ENCODE measurements at places on chromosomes 7 and 10. TPM values are rescaled to one million over a fixed set of nuclear protein-coding genes. Genes with fewer than 3 reads are reported as not detected.

GRCh38 chr7:93902777-93903423 lies 3.5 kb upstream of the GNGT1 start:
- peak; percentile 69 for DNase-seq

DNA sequence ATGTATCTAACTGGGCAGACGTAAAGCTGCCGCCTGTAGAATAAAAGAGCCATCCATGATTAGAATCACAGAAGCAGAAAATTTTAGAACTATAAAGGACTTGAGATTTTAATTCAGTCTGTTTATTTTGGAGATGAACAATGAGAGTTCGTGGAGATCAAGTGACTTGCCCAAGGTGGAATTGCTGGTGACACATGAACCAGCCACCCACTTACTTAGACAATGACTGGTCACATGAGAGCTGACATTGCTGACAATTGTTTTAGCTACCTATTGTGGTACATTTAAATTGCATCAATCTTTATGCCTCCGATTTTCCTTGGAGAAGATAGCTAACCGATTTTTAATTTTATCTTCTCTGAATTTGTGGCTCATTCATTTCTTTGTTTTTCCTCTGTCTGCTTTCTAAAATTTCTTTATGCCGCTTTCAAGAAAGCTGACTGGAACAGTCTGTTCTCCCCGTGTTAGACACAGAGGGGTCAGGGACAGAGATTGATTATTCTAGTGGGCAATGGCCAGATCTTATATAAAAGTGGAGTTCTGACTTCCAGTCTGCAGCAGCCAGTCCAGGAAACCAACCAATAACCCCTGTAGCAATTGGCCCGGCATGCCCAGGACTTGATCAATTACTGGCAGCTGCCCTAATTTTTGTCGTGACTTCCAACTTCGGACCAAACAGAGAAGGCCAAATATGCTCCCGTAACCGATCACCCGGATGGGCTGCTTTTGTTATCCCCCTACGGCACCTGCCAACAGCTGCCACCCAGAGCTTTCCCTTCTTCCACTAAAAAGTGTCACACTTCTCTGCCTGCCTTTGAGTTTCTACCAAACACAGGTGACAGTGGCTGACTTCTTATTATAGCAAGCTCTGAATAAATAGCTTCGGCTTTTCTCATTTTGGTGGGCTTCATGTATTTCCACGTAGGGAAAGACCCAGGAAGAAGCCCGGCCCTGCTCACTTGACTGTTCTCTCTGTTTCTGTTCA lies 241.6 kb downstream of the CAMK1D start:
- no peak for DNase-seq

DNA sequence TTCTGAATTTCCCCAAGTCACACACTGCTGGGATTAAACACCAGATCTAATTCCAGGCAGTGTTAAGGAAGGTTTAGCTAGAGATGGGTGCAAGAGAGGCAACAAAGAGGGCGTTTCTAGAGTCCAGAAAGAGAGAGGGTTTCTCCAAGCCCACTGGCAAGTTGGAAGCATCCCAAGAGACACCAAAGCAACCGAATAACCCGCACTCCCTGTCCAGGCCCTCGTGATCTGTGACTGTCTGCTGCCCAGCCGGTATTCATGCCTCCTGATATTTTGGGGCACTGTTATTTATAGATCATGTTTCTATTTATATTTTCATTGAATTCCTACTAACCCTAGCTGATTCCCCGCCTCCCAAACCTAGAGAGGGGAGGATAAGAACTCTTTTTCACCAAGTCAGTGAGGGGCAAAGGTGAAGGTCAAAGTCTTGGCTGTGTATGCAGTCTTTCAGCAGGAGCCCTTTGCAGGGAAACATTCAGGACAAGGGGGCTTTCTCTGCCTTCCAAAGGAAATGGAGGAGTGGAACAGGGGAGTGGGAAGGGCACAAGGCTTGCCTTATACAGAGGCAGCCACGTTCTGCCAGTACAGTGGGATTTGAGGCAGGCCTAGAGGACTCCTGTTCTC lies 103.6 kb downstream of the SH3PXD2A start:
- peak; percentile 53 for DNase-seq

GRCh38 chr10:36591436-36591835 lies 534.0 kb upstream of the ANKRD30A start:
- no peak for DNase-seq

- no peak for DNase-seq
Measured at GRCh38 chr10:33799281-33799943, 464.9 kb upstream of the NRP1 start.

DNA sequence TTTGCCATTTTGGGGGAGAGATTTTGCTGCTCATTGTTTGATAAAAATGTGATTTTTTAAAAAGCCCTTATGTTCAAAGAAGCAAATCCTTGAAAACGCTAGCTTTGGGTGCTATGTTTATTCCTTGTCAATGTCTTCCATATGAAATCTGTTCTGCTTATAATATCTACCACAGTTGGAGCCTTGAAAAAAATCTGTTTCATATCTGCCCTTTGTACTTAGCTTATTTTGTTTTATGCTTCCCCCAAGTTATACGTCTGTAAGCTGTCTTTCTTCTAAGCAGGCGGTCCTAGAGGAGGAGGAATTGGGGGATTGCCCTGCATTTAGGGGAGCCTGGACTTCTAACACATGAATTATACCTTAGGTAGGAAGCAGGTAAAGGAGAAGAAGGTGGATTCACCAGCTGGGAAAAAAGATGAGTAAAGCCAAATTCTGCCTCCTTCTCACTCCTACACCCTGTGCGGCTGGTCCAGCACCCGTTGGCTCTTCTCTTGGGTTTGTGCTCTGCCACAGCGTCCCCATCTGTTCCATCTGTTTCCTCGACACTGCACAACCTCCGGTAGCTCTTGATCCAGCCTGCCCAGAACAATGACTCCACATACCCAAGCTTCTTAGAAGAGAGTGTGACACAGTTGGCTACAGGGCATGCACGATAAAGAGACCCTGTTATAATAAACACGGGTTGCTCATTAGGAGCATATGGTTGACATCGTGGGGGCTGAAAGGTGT lies 31.9 kb upstream of the NEUROD6 start:
- DNase-seq = no peak

DNA sequence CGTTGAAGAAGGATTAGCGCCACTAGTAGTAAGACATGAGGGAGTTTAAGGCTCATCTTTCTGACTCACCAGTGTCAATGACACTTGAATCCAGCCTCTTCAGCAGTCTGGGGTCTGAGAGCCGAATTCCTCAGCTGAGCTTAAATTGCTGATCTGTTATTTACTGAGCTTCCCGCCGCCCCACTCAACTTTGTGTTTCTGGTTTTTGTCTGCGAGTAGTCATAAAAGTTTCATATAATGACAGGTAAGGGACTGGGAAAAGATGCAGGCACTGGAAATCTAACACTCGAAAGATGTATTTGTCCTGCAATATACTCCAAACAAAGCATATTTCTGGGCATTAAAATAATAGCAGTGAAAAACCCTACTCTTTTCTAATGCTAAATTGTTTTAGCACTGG lies 51.2 kb upstream of the RELN start:
- DNase-seq = peak; percentile 0

DNA sequence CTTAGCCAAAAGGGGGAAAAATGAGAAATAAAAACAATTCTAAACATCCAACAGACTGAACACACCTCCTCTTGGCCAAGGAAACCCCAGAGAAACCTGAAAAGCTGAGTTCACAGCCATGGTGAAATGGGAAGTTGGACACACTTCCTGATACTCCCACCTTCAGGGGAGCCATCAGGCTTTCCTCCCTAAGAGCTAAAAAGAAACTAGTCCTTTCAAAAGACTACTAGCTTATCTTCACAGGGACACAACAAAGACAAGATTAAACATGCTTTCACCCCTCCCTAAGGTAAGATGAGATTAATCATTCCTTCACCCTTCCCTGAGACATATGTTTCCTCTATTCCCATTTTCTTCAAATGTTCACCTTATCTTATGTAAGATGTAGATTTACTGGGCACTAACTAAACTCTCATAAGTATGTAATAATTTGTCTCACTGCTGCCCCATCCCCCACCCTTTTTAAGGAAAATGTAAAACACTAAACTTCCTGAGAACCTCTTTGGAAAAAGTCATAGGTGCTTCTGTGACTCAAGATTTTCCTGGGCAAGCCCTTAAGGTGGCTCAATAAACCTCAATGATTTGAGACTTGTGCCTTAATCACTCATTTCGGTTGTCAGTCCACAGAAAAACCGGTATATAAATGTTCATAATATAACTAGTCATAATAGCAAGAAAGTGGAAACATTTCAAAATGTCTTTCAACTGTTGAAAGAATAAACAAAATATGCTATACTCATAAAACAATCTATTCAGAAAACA lies 40.5 kb downstream of the HTR7 start:
- DNase-seq = no peak

DNA sequence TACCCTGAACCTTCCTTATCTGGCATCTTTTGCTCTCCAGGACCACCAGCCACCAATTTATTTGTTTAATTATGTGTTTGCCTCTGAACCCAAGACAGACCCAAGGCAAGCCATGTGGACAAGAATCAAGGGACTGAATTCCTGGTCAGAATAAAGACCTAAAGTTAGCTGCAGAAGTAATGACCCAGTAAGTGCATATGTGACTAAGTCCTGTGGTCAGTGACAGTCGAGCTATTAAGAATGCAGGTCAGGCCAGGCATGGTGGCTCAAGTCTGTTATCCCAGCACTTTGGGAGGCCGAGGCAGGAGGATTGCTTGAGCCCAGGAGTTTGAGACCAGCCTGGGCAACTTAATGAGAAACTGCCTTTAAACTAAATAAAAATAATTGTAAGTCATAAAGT lies 139.4 kb downstream of the CCDC71L start:
- no peak for DNase-seq

DNA sequence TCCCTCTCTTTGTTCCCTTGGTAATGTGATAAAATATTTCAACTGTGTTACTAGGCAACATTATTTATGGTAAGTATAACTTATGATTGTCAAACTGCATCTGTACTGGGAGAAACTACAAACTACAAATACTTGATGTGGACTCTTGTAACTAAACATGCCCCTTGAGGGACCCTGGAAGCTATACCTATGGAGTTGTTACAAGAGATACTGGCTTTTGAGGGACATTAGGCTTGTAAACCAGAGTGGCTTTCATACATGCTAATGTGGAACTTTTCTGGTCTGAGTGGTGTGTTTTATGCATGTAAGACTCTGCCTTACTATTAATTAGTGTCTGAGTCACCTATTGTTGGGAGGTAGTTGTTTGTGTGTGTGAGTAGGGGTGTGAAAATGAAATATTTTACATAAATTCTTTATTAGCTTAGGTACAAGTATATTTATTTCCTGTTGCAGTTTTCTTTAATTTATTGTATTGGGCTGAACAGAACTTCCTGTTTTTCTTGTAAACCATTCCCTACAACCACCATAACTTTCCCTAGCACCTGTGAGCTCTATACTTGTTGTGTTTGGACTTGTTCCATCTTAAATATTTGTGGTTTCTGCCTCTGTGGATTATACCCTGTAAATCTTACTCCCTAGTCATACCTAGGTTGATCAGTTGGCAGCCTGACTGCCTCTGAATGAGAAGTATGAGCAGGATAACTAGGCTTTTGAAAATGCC lies 49.8 kb downstream of the STK31 start:
- peak; percentile 10 for DNase-seq

- no peak for DNase-seq
Measured at GRCh38 chr10:130458509-130458908, 322.3 kb downstream of the GLRX3 start.

DNA sequence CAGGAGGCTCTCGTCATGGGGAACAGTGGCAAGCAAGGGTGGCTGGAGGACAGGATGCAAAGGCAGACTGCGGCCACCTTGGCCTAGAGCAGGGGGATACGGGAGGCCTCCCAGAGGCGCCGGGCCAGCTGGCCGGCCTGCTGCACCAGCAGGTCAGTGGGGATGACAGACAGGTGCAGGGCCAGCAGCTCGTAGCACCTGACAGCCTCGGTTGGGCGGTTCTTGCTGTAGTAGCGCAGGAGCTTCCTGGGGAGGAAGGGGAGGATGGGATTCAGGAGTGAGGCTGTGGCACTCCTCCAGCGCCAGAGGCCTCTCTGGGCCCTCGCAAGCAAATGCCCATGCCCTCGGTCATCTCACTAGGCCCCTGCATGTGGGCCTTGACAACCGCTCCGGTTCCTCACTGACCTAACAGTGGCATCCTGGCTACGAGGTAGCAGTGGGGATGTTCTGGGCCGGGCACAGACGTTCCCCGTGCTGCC lies 2.5 kb upstream of the PYROXD2 start:
- no peak for DNase-seq

The GATA3 gene
- not detected for total RNA-seq

The UNCX gene
- total RNA-seq = not detected

The ITIH5 gene
- 67.9 TPM for total RNA-seq

The CC2D2B gene
- total RNA-seq = 2.2 TPM

The ABCA13 gene
- 0.72 TPM for total RNA-seq

The JAZF1 gene
- 30.4 TPM for total RNA-seq

The C10orf67 gene
- 0.82 TPM for total RNA-seq

The SSC4D gene
- total RNA-seq = 0.41 TPM

The CELF2 gene
- 57.5 TPM for total RNA-seq

The LLCFC1 gene
- total RNA-seq = not detected

Measured in tongue (tissue), 3 donors.